Epithelial cell of prostate (primary cell): ENCODE measurements at places on chromosomes 13 and 19.

- no peak for DNase-seq
Observed at GRCh38 chr13:104442536-104442935, 1376.3 kb upstream of the SLC10A2 start.

DNA sequence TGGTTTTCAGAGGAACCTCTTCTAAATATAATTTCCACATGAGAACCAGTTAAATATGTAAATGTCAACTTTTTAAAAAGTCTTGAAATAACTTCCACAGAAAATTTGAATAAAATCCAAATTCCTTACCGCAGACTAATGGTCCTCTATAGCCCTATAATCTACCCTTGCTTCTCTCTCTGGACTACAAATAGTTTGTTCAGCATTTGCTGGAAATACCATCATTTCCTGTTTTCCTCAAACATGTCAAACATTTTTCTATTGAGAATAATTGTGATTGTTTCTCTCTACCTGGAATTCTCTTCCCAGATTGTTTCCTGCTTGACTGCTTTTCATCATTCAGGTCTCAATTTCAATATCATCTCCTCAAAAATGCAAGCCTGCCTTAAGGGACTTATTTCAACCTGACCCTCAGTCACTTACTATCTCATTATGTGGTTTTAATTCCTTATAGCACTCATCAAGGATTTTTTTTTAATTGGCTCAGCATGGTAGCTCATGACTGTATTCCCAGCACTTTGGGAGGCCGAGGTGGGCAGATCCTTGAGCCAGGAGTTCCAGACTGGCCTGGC is 898.9 kb upstream of the MIR17HG start:
- DNase-seq: no peak

GRCh38 chr13:39374741-39375189 is 228.2 kb downstream of the LHFPL6 start:
- DNase-seq: no peak

DNA sequence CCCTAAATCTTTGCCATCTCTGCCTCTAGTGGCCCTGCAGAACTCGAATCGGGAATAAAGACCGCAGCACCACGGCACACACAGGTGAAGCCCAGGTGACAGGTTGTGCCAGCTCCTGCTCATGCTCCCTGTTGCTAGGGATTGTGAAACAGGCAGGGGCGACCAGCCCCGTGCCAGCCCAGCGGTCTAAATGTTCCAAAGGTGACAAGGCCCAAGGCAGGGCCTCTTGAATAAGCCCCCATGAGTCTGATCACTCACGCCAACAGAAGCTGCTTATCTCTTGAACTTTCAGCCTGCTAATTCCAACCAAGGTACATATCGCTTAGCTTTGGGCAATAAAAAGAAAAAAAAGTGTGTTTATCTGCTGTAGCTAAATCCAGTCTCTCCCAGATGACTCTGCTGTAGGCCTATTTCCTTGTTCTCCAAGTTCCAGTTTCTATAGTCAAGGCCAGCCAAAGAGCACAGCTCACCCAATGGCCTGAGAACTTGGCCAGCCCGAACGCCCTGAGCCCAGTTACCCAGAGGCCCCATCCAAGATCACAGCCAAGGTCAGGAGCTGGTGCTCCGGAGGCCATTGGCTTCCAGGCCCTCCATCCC is 191.1 kb upstream of the GPR12 start:
- no peak for DNase-seq

GRCh38 chr19:18251587-18252369 is 22.5 kb downstream of the IQCN start:
- no peak for DNase-seq

DNA sequence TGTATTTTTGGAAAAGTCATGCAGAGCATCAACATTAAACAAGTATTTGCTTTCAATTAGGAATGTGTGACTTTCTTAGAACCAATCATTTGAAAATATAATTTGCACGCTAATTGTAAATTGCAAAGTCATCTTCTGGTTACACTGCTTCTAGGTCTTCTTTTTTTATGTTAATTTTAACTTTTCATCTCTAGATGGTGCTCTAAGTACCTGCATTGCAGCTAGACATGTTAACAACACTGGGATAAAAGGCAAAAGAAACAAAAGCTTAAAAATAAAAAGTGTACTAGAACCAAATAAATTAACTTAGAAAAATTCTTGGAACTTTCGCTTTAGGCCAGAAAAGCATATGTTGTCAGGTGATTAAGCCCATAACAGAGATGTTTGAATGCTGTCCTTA is 2758.2 kb downstream of the PCDH9 start:
- DNase-seq: no peak

GRCh38 chr19:50694815-50695145 is 24.8 kb downstream of the SHANK1 start:
- no peak for DNase-seq

DNA sequence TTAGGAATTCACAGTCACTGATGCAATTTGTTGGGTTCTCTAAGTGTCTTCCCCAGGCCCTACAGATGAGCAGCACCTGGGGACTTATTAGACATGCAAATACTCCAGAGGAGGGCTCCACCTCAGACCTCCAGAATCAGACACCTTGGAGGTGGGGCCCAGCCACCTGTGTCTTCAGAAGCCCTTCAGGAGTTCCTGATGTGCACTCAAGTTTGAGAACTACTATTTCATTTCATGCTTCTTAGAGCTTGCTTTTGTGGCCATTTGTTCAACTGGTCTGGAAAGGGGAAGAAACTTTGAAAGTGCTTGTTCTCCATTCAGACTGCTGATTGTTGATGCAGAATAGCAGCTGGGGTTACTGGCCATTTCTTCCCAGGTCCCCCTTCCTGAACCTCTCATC is 472.0 kb downstream of the COG6 start:
- DNase-seq: no peak

GRCh38 chr19:10043286-10043927 is 30.1 kb downstream of the RDH8 start:
- DNase-seq: no peak
